ENCODE measurements at places on chromosomes 7 and 10.

DNA sequence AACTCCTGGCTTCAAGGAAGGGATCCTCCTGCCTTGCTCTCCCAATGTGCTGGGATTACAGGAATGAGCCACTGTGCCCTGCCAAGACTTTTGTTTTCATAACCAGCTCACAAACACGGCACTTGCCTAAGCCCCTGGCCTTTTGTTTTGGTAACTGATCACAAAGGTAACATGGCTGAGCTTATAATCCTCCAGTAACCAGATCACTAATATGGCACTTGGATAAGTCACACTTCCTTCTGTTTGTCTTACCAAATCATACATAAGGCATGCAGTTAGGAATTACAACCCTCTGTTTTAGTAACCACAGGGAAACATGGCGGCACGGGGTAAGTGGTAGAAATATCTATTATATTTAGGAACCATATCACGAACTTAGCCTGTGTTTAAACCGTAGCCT lies 577.1 kb downstream of the CALN1 start:
- DNase-seq = no peak

- no peak for DNase-seq
Measured at GRCh38 chr10:119360181-119360921, 153.0 kb downstream of the GRK5 start.

GRCh38 chr10:73779018-73779417 lies 2.8 kb upstream of the CHCHD1 start:
- no peak for DNase-seq

GRCh38 chr7:45645141-45645969 lies 71.2 kb downstream of the ADCY1 start:
- no peak for DNase-seq

DNA sequence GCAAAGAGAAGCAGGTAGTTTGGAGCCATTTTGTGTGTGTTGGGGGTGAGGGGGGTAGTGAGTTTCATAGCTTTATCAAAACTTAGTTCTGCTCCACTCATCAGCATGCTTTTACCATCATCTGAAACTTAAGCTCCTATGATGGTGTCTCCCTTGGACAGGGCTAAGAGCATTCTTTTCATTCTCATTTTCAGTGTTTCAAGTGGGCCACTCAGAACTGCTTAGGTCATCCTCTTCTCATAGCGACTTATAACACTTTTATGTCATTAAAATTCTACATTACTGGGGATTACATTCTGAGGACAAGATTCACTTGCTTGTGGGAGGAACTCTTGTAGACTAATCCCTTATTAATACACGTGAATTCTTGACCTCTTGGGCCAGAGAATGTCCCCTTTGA lies 649.4 kb downstream of the SUGCT start:
- DNase-seq = no peak

All from GM13976 (cell line).